Pancreas (tissue), 10 donors: ENCODE measurements at places on chromosomes 16 and 17.
A peak's percentile ranks its signal among the peaks of the same experiment; 100 is the strongest.

GRCh38 chr17:72359274-72359673, 238.5 kb downstream of the SOX9 start:
- no peak for DNase-seq

DNA sequence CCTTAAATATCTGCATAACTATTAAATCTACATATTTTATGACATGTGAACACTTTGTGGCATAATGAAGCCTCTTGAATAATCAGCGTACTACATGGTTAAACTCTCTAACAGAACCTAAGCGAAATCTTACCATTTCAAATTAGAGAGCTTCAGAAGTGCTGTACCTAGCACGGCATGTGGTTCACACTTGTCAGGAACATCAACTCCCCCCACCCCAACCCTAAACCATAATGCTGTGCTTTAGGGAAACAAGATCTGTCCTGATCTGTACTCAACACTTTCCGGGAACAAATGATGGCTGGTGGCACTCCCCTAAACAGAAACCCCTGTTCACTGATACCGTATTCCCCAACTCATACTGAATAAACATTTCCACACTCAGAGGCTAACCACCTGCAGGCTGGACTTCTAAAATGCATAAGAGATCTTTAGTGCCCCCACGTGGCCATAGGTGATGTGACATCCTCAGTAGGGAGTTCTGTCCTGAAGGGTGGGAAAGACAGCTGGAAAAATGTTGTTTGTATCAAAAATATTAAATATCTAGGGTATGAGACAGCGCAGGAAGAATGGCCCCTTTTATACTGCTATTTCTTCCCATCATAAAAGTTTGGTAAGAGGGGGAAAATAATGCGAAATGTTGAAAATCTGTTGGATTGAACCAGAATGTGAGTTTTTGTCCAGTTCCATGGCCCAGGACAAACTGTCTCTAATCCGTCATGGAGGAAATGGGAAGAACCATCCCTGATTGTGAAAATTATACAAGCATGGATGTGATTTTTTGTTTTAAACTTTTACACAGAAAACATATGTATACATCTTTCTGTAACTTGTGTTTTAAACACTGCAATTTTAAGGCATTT, 88.6 kb downstream of the USP31 start:
- no peak for DNase-seq

DNA sequence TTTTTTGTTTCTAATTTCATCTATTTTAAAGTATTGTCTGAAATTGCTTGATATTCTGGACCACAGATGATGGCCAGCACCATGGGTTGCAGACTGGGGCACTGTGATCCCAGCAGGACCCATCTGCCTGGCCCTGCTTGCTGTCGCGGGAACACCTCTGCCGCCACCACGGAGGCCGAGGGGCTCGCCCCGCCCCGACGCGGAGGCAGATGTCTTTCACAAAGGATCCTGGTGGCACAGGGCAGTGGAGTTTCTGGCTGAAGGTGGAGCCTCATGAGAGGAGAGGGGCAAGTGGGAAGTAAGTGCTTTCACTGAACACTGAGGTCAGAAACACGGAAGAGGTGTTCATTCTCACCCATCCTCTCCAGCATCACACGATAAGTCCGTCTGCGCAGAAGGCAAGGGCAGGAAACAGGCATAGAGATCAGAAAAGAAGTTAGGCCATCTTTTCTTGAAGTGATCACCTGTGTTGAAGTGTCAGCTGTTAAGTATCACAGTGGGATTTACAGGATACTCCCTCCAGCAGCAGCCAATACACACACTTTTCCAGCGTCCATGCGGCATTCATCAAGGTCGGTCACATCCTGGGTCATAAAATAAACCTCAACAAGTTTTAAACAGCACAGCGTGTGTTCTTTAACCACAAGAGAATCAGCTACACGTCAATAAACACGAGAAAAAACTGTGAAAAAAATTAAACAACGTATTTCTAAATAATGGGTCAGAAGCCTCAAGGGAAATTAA, 194.5 kb downstream of the RPTOR start:
- DNase-seq: no peak

- peak; percentile 25 for DNase-seq
Measured at GRCh38 chr17:48804936-48805411, 12.1 kb downstream of the TTLL6 start.

DNA sequence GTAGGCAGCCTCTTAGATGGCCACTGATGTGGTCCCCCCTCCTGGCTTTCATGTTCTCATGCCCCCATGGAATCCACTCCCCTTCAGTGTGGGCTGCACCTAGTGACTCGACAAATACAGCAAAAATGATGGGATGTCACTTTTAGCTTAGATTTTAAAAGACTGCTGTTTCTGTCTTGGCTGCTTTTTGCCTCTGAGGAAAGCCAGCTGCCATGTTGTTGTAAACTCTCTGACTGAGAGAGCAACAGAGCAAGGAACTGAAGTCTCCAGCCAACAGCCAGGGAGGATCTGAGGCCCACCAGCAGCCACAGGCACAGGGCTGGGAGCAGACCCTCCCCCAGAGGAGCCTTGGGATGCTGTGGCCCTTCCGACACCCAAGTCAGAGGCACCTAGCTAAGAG, 60.6 kb upstream of the MARCHF10 start:
- no peak for DNase-seq

DNA sequence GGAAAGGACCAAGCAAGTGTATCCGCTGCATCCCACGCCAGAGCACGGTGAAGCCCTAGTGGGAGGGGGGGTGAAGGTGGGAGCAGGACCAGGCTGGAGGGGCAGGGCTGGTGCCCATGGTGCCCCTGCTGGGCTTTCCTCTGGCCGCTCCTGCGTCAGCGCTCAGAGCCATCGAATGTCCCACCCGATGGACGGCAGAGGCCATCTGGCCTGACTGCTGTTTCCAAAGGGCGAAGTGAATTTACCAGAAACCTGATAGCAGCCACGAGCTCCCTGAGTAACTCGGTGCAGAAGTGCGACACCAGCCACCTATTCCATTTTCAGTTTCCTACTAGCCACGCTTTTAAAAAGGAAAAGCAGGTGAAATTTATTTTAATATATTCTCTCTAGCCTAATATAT, 203.6 kb upstream of the CIBAR2 start:
- no peak for DNase-seq
